ENCODE measurements at places on chromosomes 5 and 9.

- DNase-seq, result no peak
These were observed 14.3 kb upstream of the OLFM1 start for GRCh38 chr9:135073081-135073740.

GRCh38 chr5:83632874-83633273 lies 87.8 kb downstream of the HAPLN1 start:
- no peak for DNase-seq

DNA sequence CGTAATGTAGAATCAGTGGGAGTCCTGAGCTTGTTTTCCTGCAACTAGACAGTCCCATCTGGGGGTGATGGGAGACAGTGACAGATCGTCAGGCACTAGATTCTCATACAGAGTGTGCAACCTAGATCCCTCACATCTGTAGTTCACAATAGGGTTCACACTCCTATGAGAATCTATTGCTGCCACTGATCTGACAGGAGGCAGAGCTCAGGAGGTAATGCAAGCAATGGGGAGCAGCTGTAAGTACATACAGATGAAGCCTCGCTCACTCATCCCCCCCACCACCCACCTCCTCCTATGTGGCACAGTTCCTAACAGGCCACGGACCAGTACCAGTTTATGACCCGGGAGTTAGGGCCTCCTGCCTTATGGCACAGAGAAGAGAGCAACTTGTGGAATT lies 116.2 kb upstream of the PIK3R1 start:
- no peak for DNase-seq

DNA sequence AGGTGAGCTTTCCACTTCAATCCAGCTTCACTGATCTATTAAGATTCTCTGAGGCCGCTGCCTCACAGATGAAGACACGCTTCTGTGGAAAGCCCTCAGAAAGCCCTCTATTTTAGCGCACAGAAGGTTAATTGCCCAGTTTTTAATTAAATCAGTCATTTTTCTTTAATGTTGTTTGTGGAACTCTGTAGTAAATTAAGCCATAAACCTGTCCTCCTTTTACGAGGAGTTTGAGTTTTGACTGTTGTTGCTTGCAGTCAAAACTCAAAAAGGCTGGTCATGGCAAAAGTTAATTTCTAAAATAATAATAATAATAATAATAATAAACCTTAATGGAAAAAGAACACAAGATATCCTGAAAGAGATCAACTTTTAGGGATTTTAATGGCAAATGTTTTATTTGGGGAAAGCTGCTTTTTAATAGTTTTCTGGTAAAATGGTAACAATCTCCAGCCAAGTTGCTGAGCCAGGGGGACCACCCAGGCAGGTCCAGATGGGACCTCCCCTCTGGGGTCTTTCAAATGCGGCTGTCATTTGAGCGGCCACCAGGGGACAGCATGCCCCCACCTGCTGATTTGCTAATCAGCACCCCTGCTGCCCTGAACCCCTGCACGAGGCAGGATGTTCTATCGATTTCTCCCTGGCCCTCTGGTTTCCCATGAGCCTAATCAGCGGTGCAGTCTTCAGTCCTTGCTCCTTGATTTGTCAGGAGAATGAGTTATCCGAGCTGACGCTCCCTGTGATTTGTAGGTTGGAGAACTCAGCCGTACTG lies 247.2 kb downstream of the FSTL4 start:
- DNase-seq, result no peak

DNA sequence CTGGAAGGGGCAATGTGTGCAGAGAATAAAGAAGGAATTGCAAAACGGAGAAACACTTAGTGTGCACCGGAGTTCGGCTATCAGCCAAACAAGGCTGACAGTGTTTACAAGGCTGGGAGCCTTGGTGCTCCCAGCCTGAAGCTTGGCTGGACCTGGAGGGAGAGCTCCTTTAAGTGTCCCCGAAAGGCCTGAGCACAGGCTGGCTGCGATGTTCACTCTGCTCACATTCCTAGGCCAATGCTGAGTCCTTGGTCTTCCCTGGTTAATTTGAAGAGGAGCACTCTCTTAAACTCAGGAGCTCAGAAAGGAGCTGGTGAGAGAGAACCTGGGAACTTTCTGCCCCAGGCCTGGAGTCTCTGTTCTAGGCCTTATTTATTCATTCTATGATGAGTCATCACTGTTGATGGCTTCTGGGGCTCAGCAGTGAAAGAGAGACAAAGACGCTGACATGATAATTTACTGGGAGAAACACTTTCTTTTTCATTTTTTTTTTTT lies 88.6 kb upstream of the MYO10 start:
- DNase-seq, result no peak

DNA sequence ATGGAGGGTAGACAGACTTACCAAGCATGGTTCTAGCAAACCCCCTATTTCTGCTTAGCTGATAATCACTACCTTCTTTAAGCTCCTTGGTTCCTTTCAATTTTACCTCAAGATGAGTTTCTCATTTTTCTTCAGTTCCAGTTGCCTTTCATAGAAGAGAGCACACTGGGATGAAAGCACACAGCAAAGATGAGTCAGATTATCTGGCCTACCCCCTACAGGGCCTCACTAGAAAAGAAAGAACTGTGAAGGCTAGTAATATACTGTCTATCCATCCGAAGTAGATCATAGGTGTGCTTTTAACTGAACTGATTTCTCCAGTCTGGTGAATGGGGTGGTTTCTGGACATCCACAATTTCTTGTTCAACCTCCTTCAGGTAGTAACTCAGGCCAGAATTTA lies 122.5 kb downstream of the TRPM3 start:
- DNase-seq, result no peak

- DNase-seq, result no peak
These were observed 65.7 kb downstream of the PCSK5 start for GRCh38 chr9:75956161-75956560.

DNA sequence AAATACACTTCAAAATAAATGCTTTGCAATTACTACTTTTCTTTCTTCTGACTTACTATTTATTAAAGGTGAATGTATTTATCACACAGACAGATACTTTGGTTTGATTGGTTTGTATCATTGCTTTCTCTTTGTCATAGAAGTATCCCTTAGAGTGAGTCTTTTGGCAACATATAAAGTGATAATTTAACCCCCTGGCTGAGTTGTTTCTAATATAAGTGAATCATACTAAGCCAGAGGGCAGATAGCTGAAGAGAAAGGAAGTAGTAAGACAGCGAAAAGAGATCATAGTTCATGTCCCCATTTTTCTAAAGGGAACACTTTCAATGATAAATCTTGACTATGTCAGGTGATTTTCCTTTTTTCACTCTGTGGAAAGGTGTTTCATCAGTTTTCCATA lies 38.6 kb downstream of the CAMK4 start:
- DNase-seq, result no peak

- no peak for DNase-seq
These were observed 107.6 kb downstream of the PLPP1 start for GRCh38 chr5:55427157-55427556.

DNA sequence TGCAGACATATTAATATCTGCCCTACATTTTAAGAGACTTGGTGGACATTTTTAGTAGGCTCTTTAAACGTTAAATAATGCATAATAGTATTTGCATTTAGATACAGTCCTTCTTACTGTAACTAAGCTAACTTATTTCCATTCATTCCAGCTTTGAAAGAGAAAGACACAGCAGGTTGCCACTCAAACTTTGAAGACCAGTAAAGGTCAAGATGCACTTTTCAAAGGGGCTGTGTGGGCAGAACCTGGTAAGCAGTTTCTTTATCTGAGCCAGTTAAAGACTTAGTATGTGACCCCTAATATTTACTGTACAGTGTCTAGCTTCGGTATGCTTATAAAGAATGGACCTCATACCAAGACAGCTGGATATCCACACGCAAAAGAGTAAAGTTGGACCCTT lies 20.8 kb downstream of the PLGRKT start:
- no peak for DNase-seq

DNA sequence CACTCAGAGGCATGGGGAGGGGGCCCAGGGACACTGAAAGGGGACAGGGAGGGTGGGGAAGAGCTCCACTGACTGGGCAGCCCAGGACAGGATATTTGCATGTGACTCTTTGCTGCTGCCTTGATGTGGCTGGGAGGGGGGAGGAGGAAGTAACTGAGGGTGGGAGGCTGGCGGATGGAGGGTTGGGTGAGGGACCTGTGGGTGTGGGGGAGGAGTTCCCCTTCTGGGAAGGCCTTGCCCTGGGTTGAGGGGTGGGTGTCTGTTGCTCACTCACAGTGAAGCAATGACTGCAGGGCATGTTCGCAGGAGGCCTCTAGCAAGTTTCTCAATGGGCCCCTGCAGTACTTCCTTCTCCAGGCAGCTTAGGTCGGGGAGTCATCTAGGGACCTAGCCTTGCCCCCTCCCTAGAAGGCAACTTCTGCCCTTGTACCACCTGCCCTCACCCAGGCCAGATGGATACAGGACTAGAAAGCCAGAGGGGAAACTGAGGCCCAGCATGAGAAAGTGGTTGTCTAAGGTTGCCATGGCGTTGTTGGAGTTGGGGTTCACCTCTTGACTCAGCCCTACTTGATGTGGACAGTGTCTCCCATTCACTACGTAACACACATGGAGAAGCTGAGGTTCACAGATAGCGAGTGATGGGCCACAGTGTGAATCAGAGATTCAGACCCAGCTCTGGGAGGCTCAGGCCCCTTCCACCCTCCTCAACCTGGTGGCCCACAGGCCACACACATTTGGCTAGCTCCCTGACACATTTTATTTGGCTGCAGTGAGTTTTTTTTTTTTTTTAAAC lies 3.0 kb downstream of the GRK6 start:
- DNase-seq, result peak; percentile 76

DNA sequence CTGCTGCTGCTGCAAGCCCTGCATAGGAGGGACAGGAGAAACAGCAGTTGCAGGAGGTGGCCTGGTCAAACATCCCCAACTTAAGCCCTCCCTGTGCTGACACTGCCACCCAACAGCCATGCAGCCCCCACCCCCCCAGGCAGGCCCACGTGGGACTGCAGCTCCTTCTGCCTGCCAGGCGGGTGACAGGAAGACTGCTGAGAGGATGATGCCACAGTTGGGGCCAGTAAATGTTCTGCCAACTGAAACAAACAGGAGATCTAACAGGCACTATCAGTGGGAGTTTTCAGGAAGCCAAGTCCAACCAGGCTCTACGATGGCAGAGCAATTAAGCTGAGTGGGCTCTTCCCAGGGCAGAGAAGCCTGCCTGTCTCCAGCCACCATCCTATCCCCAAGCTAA lies 31.1 kb downstream of the DIRAS2 start:
- no peak for DNase-seq

DNA sequence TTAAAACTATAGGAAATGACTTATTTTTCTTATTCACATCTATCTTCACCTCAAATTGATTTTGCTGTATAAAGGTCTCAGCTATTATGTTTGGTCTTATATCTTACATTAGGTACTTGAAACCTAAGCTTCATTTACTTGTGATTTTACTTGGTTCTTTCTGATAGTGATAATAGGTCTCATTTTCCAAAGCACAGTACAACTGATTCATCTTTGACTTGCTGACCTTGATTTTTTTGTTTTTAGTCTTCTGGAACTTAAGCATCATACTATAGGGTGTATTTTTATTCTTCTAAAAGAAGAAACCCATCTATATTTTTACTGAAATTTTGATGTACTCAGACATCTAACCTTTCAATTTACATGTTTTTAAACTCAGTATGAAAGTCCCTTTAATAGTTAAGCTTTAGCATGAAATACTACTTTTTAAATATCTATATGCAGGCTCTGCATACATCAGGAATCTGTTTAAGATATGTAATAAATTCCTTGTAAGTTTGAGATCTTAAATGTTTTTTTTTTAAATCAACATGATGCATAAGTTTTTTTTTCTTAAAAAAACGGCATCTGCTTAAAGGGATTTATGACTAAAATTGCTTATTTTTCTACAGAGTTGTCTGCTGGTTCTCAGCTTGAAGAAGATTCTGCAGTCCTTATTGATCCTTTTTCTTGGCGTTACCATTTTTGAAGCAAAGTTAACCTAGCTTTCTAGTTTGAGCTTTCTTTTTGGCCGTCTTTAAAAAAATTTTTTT lies 13.3 kb downstream of the MATR3 start:
- DNase-seq, result no peak

DNA sequence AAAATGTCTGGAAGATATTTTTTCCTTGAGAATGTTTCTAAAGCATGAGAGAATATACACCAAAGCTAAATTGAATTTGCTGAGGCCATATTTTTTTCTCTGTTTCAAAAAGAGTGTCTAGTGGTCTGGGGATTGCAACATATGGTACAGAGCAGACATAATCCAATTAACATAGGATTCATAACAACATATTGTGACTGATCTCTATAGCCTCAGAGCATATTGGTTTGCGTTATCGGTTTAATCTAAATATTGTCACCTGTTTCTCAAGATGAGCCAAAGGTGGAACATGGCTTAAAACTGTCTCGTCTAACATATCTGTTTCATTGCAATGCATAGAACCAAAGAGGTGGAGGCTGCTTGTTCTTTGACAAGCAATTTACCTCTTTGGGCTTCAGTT lies 3.9 kb downstream of the PPP3R2 start:
- DNase-seq, result no peak

DNA sequence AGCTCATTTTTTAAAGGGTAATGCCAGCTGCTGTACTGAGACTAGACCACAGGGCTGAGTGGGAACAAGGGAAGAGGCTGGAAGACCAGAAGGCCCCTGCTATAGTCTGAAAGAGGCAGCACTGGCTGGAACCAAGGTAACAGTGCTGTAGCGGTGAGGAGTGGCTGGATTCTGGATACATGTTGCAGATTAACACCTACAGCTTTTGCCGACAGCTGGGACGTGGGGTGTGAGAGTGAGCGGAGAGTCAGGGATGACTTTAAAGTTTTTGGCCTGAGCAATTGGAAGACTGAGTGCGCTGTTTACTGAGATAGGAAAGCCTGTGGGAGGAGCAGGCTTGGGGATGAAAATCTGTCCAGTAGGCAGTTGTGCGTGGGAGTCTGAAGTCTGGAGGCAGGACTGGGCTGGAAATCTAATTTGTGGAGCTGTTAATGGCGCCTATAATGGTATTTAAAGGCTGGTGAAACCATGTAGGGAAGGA lies 26.5 kb downstream of the AQP7 start:
- no peak for DNase-seq

GRCh38 chr5:90014420-90014819 lies 395.1 kb downstream of the CETN3 start:
- peak; percentile 10 for DNase-seq

GRCh38 chr9:90774682-90775081 lies 26.9 kb upstream of the SYK start:
- DNase-seq, result peak; percentile 50
